ENCODE measurements at places on chromosomes 11 and 22. TPM values are rescaled to one million over a fixed set of nuclear protein-coding genes. Genes with fewer than 3 reads are reported as not detected.

The TEAD1 gene
- total RNA-seq: 0.68 TPM

DNA sequence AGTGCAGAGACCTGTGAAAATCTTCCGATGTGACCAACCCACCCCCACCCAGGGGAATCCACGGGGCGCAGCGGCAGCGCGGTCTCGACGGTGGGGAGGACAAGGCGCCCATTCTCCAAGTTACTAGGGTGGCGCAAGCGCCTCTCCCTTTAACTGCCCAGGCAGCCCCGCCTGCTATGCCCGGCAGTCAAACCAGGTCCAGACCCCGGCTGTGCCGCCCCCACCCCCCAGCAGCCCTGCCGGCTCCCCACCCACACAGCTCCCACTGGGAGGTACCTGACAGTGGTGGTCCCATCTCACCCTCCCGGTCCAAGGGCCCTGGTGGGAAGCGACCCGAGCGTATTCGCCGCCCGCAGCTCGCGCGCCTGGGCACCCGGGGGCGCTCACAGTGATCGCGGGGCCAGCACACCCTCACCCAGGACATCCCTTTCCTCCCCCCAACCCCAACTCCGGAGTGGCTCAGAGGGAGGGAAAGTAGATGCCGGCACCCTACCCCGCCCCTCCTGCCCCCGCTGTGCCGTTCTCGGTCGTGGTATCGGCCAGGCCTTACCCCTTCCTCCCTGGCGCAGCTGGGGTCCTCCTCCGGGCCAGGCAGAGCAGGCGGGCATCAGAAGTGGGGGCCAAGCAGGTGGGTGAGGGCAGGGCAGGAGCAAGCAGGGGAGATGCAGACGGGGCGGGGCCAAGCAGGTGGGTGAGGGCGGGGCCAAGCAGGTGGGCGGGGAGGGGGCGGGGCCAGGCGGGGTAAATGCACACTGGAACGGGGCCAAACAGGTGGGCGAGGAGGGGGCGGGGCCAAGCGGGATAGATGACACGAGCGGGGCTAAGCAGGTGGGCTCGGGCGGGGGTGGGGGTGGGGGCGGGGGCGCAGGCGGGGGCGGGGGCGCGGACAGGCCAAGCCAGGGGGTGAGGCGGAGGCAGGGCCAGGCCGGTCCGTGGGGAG lies at the start of gene TRPM5:
TRPM5 (minus strand) TSS at position 634 of the 940 bp plus-strand sequence. CDS start 21,478 bp downstream, outside the sequence.
- DNase-seq: peak; percentile 67
- peak within 1 kb of the TSS; percentile 58 for H3K27ac ChIP-seq
- H3K27me3 ChIP-seq: no peaks in the 10 kb centered on the region
- peak within 1 kb of the TSS; percentile 87 for H3K4me3 ChIP-seq
- peaks cover 25% of the 10 kb centered on the region for H3K4me1 ChIP-seq
- H3K36me3 ChIP-seq: no peaks in the 10 kb centered on the region

The ALDH3B2 gene
- total RNA-seq: not detected

DNA sequence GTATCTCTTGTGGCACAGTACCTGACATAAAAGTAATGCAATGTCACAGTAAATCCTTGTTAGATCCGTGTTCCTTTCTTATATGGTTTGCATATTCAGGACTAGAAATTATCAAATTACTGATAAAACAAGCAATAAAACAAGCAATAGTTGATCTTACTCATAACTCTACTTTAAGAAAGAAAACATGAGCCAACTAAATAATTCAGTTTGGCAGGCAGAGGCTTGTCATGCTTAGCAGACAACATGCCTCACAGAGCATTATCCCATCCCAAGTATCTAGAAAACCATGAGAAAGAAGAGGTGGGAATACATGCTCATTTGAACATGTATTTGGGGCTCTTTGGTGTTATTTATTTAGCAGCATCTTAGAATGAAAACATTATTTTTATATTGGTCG lies 241.9 kb downstream of the SOX6 start:
- DNase-seq: no peak
- H3K4me1 ChIP-seq: no peaks in the 10 kb centered on the region
- no peak overlapping the region for H3K27ac ChIP-seq
- no peaks in the 10 kb centered on the region for H3K27me3 ChIP-seq

The OR2AG2 gene
- total RNA-seq: 0.18 TPM

GRCh38 chr22:48960980-48961660 lies 866.6 kb downstream of the BRD1 start:
- no peak overlapping the region for H3K27ac ChIP-seq
- no peak overlapping the region for H3K4me3 ChIP-seq
- H3K4me1 ChIP-seq: no peaks in the 10 kb centered on the region
- DNase-seq: no peak

GRCh38 chr22:23126165-23127054 lies 15.4 kb downstream of the RSPH14 start:
- H3K36me3 ChIP-seq: no peaks in the 10 kb centered on the region
- H3K4me3 ChIP-seq: no peak overlapping the region
- no peaks in the 10 kb centered on the region for H3K4me1 ChIP-seq
- H3K27me3 ChIP-seq: no peaks in the 10 kb centered on the region
- no peak overlapping the region for H3K27ac ChIP-seq

- no peaks in the 10 kb centered on the region for H3K27me3 ChIP-seq
- H3K27ac ChIP-seq: peak overlapping the region; percentile 89
- H3K4me1 ChIP-seq: peaks cover 15% of the 10 kb centered on the region
Observed at GRCh38 chr11:44065161-44065661, 859 bp upstream of the ACCS start.

The OR5A1 gene
- total RNA-seq: not detected

GRCh38 chr11:39288011-39288410 lies 2171.4 kb downstream of the LRRC4C start:
- H3K4me1 ChIP-seq: no peaks in the 10 kb centered on the region
- no peak for DNase-seq
- no peaks in the 10 kb centered on the region for H3K36me3 ChIP-seq
- H3K4me3 ChIP-seq: no peak overlapping the region
- H3K27ac ChIP-seq: no peak overlapping the region

DNA sequence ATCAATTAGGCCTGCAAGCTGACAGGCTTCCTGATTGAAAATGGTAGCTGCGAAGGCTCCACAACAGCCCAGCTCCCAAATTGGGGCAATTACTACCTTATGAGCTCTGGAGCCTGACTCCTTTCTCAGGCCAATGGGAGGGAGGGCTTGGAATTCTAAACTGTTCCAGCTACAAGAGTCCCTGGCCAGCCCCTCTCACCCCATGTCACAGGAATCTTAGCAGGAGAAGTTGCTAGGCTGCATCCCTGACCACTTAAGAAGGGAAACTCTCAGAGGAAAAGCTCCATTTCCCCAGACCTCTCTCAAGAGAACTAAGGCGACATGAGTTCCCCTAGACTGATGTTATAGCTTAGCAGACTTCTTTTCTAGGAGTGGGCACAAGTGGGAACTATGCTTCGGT lies 4.9 kb downstream of the LRP4 start:
- H3K4me1 ChIP-seq: peaks cover 14% of the 10 kb centered on the region
- no peak overlapping the region for H3K4me3 ChIP-seq
- no peak for DNase-seq
- no peaks in the 10 kb centered on the region for H3K36me3 ChIP-seq
- peaks cover 64% of the 10 kb centered on the region for H3K27me3 ChIP-seq

The CDPF1 gene
- total RNA-seq: 10.7 TPM

DNA sequence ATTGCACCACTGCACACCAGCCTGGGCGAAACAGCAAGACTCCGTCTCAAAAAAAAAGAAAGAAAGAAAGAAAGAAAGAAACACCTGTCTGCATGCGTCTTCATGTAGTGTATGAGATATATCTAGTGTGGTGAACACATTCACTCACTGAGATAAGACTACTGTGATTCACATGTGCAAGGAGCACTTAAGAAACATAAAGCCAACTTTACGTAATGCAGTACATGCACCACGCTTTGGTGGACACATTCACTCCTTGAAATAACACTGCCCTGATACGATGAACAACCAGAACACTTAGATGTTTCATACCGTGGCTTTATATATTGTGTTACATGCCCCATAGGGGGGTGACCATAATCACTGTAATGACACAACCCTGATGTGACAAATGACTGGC lies 96.0 kb downstream of the MICAL3 start:
- H3K27me3 ChIP-seq: no peaks in the 10 kb centered on the region
- peaks cover 20% of the 10 kb centered on the region for H3K4me1 ChIP-seq
- H3K27ac ChIP-seq: no peak overlapping the region
- no peak overlapping the region for H3K4me3 ChIP-seq
- peaks cover 4% of the 10 kb centered on the region for H3K36me3 ChIP-seq

The ARHGEF17 gene
- total RNA-seq: 0.08 TPM

The MAJIN gene
- not detected for total RNA-seq

The HEPN1 gene
- total RNA-seq: not detected

- H3K36me3 ChIP-seq: peaks cover 32% of the 10 kb centered on the region
- H3K4me1 ChIP-seq: peaks cover 85% of the 10 kb centered on the region
- H3K27me3 ChIP-seq: no peaks in the 10 kb centered on the region
Observed at GRCh38 chr11:117972629-117973502, 13.3 kb upstream of the IL10RA start.

The CYB5R2 gene
- 16.4 TPM for total RNA-seq

The P2RX6 gene
- 0.43 TPM for total RNA-seq

The ATL3 gene
- 23.2 TPM for total RNA-seq

The EXPH5 gene
- total RNA-seq: 3.1 TPM

The OR52I1 gene
- total RNA-seq: not detected

The OR51G2 gene
- total RNA-seq: not detected

DNA sequence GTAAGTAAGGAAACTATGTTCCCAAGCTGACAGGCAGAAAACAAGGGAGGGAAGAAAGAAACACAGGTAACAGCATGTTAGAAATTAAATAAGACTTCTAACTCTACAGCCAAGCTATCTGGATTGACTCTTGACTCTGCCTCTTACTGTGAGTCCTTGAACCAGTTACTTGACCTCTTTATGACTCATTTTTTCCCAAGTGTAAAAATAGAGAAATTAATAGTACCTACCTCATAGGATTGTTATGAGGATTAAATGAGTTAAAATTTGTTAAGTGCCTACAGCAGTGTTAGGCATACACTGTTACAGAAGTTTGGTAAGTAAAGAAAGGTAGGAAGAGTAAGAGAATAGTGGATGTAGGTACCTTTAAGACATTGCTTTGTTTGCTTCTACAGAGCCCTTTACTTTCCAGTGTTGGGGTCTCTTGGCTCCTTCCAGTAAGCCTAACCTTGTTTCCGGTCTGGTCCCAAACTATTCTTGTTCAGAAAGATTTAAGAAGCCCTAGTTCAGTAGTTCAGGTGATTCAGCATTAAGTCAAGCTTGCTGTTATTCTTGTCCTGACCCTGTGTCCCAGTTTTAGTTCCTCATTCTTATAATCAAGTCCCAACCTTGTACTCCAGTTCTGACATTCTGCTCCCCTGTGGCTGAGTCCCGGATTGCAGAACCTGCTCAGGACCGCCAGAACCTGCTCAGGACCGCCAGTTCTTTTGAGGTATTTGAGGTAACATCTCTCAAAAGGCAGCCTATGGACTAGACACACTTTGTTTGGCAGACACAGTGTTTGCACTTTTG lies 963.4 kb upstream of the CCDC90B start:
- H3K36me3 ChIP-seq: no peaks in the 10 kb centered on the region
- no peaks in the 10 kb centered on the region for H3K4me1 ChIP-seq
- no peak for DNase-seq

DNA sequence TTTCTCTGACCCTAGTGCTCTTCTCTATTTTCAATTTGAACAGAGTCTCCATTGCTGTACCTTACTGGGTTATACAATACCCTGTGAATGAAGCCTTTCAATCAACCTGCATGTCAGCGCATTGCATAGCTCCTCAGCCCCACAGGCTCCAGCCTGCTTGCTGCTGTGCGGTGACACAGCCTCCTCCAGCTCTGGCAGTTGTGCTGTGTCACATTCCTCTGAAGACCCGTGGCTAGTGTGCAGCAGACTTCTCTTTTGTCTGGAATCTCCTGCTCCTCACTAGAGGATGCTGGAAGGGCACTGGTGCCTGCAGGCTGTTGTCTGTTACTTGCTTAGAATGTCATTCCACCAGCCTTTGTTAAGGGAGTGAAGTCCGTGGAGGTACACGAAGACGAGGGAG lies 390.1 kb upstream of the B3GAT1 start:
- no peaks in the 10 kb centered on the region for H3K4me1 ChIP-seq
- no peak overlapping the region for H3K4me3 ChIP-seq
- H3K27ac ChIP-seq: no peak overlapping the region
- no peak for DNase-seq
- no peaks in the 10 kb centered on the region for H3K36me3 ChIP-seq
